ENCODE measurements at places on chromosomes 16 and 17. TPM values are rescaled to one million over a fixed set of nuclear protein-coding genes. Genes with fewer than 3 reads are reported as not detected.

MT2A gene
- 183 TPM for total RNA-seq

LGALS9C gene
- total RNA-seq = not detected

FSCN2 gene
- total RNA-seq = 11.0 TPM

KRTAP4-1 gene
- not detected for total RNA-seq

TMEM132E gene
- total RNA-seq = 0.07 TPM

MYH1 gene
- total RNA-seq = not detected

CTRB1 gene
- not detected for total RNA-seq

CNGB1 gene
- total RNA-seq = not detected

THRA gene
- 51.5 TPM for total RNA-seq

ACSM3 gene
- 0.65 TPM for total RNA-seq

FOXF1 gene
- 0.46 TPM for total RNA-seq

FAM20A gene
- 0.17 TPM for total RNA-seq

PIK3R6 gene
- total RNA-seq = not detected

CENPN gene
- 24.9 TPM for total RNA-seq

PLA2G10 gene
- not detected for total RNA-seq

SUPT4H1 gene
- 31.4 TPM for total RNA-seq

CLEC3A gene
- not detected for total RNA-seq

MEOX1 gene
- total RNA-seq = 0.07 TPM

SLFN12L gene
- total RNA-seq = 0.07 TPM

GRIN2A gene
- total RNA-seq = 0.26 TPM

NUPR1 gene
- 25.6 TPM for total RNA-seq

MEAK7 gene
- total RNA-seq = 22.1 TPM

CEP295NL gene
- total RNA-seq = 2.2 TPM

LPO gene
- total RNA-seq = 0.07 TPM

C1QTNF1 gene
- 84.0 TPM for total RNA-seq

LGALS9 gene
- total RNA-seq = 1.1 TPM

CRHR1 gene
- not detected for total RNA-seq

PRR11 gene
- total RNA-seq = 4.5 TPM
